ENCODE measurements at places on chromosomes 5 and 9. TPM values are rescaled to one million over a fixed set of nuclear protein-coding genes. Genes with fewer than 3 reads are reported as not detected.

- DNase-seq, result no peak
These were observed 199.8 kb downstream of the LRRC70 start for GRCh38 chr5:62778316-62779009.

DNA sequence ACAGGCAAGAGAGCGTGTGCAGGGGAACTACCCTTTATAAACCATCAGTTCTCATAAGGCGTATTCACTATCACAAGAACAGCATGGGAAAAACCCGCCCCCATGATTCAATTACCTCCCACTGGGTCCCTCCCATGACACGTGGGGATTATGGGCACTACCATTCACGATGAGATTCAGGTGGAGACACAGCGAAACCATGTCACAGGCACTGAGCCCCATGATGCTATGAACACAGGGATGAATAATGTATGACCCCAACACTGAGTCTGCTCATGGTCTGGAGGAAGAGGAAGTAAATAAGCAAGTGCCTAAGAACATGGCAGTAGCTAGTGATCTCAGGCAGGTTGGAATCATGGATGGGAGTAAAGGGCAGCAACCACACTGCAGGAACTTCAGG is 281.0 kb upstream of the ZNF462 start:
- no peak for DNase-seq

DNA sequence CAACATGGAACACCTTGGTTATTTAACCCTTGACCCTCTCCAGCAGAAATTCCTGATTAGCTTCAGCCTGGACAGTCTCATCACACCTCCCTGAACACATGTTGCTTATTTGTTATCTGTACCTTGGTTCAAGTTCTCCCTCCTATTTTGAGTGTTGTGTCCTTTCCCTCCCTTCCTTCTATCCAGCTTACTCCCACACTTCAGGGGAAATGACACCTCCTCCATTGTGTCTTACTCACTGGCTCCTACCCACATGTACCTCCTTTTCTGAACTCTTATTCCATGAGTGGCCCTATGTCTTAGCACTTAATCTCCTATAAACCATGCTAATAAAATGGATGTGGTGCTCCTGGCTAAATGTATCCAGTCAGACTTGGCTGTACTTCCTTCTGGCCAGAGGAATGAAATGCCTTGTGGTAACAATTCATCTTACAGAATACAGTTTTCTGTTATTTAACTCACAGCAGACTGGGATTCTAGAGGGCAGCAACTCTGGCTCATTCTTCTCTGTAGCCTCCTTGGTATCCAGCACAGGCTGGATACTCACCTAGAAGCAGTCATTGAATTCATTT is 11.2 kb downstream of the LIX1 start:
- DNase-seq, result no peak

The FGF1 gene
- total RNA-seq, result not detected

The LHX3 gene
- 0.16 TPM for total RNA-seq

The CFAP157 gene
- total RNA-seq, result not detected

The RPL35 gene
- 1,437 TPM for total RNA-seq

DNA sequence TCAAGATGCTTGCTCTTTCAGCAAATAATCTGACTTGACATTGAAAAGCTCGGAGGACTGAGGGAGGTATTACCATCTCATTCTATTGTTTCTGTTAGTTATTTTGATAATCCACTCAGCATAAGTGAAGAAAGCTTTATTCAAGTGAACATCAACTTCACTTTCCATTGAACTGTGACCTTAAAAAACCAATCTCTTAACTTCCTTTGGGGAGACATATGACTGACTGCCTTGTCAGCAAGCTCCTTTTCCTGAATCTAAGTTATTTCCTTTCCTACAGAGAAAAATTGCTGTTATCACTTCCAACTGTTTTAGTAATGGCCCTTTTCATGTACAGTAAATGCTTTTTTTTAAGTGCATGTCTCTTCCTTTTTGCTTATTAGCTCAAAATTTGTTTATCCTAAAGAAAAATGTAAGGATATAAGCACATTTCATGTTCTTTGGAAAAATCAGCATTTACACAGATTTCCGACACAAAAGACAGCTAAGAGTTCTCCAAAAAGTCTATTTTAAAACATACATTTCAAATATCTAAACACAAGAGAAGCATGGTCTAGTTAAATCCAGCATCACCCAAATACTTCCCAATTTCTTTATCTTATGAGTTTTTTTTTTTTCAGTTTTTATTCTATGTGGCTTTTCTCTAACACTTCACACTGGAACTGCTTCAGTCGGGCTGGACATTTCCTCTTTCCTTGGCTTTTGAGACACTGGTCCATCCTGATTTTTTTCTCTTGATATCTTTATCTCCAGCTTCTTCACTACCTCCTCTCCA is 117.9 kb upstream of the DAB2 start:
- DNase-seq, result no peak

DNA sequence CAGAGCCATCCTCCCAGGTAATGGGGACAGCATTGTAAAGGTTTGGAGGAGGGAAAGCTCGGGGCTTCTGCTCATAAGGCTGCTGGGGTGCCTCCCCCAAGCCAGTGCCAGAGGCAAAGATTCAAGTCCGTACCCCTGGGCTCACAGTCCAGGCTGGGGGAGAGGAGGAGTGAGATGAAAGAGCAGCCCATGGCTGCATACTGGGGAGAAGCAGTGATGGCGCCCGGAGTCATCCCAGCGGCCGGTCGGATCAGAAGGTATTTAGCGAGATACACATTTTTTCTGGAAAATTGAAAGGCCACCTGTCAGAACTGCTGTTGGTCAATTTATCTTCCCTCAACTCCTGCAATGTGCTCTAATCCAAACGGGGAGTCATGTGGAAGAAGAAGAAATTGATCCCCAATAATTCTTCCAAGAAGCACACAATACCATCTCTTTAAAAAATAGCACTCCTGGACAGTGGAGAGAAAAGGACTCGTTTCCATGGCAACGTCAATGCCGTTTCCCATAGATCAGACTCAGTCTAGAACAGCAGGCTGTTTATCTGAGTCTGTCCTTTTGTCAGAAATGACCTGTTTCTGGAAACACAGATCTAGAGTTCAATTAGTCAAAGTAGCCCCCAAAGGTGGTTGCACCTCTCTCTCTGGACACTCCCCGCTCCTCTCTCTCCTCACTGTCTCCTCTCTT is 65.9 kb downstream of the NSG2 start:
- no peak for DNase-seq

All from activated CD8-positive, alpha-beta T cell treated with anti-CD3 and anti-CD28 coated beads, Interleukin-2, amount 10 ng/mL, durations not matched to agents 7 days and 5 days (primary cell).